Suprapubic skin (tissue), 4 donors: ENCODE measurements at places on chromosomes 11 and 22.

DNA sequence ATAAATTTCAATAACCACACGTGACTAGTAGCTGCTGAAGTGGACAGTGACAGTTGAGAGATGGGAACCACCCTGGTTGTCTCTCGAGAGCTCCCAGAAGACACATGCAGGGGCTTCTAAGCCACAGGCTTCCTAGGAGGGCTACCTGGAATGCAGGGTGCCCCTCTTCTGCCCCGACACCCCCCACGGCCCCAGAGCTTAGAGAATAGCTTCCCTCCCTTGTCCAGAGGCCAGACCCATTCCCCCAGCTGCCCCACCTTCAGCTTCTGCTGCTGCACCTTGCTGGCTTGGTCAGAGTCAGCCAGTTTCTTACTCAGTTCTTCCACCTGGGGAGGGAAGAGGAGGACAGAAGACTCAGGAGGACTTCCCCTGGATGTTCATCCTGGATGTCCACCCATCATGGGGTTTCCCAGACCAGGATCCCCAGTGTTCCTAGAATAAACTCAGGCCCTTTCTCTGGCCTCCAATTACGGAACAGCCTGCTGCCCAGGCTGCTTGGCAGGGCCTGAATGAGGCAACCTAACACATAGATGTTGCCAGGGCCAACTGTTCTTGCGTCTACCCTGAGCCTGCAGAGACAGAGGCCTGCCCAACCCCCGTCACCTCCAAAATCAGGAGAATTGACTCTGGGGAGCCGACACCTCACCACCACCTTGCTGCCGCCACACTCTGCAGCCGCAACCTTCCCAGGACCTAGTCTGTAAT lies 12.0 kb downstream of the IL18BP start:
- no peak for DNase-seq

- DNase-seq = peak; percentile 68
Observed at GRCh38 chr11:64232182-64232966, 2.0 kb upstream of the VEGFB start.

DNA sequence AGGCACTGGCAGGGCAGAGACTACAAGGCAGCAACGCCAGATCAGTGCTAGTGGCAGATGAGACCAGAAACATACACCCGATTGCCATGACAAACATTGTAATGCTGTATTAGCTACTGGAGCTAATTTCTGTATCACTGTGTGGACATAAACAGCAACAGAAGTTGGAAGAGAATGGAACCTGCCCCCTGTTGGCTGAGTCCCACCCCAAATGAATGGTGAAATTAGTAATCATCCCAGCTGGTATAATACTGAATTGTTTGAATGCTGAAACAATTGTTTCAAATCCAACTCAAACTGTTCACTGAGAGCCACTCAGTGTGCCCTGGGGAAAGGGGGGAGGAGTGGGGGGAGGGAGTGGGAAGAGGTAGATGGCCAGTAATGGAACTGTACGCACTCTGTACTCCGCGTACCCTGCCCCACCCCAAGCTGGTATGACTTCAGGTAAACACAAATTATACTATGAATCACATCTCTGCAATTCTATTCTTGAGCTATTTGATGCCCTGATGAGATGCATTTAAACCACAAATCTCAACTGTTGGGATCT lies 11.2 kb upstream of the BIRC3 start:
- DNase-seq = no peak

- no peak for DNase-seq
Observed at GRCh38 chr11:133306019-133306418, 226.3 kb downstream of the OPCML start.
